Substantia nigra (tissue), 51 donors: ENCODE measurements at places on chromosomes 4 and X.

DNA sequence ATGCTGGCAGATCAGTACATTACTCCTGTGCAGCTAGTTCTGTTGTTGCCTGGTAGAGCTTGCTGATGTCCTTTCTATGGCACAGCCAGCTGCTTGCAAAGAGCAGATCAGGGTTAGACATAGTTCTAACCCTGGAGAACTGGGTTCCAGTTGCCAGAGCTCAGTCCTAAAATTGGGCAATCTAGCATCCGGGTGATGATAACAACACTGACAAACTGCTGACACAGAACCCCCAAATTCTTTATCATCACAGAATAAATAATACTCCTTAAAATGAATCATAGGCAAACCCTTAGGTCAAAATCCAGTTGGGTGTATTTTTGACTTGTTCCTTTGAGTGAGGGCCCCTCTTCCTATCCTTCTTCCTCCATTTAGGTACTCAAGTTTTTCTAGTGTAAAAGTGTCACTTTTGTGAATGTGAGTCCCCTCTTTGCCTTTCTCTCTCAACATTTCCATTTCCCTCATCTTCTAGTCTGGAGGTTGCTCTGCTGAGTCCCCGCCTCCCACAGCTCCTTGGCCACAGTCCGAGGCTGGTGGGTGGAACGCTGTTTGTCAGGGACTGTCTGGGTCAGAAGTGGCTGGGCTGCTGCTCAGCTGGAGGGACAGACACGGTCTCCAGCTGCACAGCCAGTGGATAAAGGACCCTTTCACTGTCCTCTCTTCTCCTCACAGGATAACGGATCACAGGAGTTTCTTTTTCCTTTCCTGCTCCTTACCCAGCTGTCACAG lies 93.6 kb upstream of the RASGEF1B start:
- peak; percentile 80 for DNase-seq

DNA sequence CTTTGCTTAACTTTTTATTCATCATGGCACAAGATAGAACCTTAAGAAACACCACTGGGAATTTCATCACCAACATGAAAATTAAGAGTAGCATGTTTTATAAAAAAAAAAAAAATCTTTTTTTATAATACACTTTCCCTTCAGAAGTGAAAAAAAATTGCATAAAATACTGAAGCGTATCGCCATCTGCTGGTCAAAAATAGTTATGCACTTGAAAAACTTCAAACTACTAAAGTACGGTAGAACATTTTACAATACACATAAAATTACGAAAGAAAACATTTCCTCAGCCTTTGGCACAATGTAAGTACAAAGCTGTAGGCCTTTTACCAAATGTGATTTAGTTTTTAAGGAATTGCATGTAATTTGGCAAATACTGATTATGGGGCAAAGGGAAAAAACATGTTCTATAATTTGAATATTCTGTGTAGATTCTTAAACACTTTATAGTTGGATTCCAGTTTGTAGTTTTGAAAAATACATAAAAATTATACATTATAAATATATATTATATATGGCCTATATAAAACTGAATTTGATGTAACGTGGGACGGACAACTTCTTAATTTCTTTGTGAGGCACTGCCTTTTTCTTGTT lies 26.5 kb downstream of the HCCS start:
- no peak for DNase-seq

- no peak for DNase-seq
Observed at GRCh38 chr4:177092807-177093206, 216.9 kb upstream of the NEIL3 start.

- no peak for DNase-seq
Observed at GRCh38 chrX:41442824-41443550, 4.2 kb upstream of the NYX start.

DNA sequence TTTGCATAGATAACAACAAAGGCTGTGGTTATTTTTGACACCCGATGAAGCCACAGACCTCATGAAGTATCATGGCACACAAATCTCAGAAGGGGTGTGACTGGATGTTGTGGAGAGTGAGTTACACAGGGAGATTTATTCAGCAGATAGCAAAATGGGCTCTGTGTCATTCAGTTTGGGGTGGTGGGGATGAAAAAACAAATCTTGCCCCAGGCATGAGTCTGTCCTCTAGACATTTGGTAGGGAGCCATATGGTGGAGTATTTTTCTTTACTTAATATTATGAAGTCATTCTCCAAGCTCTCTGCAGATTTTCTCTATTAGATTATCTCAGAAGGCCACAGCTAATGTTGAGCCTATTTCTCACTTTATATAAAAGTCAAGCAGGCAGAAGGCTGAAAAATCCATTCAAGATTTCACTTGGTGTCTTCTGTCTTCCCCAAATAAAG lies 277.1 kb upstream of the TENM3 start:
- no peak for DNase-seq

- DNase-seq = no peak
Observed at GRCh38 chr4:64705989-64706388, 296.7 kb upstream of the TECRL start.

DNA sequence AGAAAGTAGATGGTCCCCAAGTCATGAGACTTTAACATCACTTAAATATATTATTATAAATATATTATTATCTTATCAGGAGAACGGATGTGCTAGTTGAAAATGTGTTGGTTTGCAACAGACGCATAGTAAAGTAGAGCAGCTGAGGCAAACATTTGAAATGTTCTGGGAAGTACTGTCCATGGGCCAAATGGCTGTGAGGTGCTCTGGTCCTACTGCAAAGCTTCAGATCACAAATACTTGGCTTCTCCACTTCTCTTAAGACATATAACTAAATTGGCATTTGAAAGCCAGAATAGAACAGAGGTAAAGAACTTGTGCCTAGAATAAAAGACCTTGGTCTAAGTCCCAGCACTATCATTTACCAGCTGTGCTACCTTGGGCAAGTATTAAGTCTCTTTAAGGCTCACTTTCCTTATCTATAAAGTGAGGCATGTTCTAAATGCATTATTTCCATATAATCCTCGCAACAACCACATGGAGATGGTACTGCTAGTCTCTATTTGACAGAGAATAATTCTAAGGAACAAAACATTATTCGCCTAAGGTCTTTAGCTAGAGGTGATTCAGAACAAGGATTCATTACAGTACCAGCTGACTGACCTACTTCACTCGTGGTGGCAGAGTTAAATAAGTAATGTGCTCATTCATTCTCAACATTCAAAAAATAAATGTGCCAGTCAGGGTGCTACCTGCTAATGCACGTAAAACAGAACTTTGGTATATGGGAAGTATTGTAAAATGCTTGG lies 297.1 kb downstream of the PPP3CA start:
- no peak for DNase-seq

GRCh38 chr4:114263233-114263632 lies 283.8 kb upstream of the ARSJ start:
- no peak for DNase-seq

- DNase-seq = no peak
Observed at GRCh38 chr4:65791111-65791811, 121.0 kb upstream of the EPHA5 start.

DNA sequence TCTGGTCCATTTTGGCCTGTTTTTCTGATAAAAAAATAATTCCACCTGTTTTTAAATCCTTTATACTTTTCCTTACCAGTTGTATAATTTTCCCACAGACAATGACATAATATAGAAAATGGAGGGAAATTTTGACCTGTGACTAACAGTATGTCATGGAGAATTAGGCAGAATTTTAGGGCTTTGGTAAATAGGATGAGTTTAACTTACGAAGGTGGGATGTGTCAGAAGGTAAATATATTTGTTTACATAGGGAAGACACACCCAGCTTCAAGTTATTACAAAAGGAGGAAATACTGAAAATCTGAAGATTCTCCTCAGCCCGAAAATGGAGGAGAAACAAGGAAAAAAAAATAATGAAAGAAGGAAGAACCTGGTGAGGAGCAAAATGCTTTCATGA lies 64.6 kb upstream of the PPP3CA start:
- no peak for DNase-seq

DNA sequence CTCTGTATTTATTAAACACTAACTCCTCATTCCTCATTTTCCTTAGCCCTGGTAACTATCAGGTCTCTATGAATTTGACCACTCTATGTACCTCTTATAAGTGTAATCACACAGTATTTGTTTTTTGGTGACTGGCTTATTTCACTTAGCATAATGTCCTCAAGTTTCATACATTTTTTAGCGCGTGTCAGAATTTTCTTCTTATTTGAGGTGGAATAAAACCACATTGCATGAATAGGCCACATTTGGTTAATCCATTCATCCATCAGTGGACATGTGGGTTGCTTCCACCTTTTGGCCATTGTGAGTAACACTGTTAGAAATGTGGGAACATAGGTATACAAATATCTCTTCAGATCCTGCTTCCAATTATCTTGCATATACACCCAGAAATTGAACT lies 341.2 kb upstream of the BOD1L1 start:
- no peak for DNase-seq

- no peak for DNase-seq
Observed at GRCh38 chr4:123506011-123506695, 109.6 kb downstream of the SPRY1 start.

- no peak for DNase-seq
Observed at GRCh38 chrX:112058255-112058654, 24.3 kb downstream of the TRPC5 start.

GRCh38 chr4:151629097-151629783 lies 131.6 kb downstream of the GATB start:
- no peak for DNase-seq

DNA sequence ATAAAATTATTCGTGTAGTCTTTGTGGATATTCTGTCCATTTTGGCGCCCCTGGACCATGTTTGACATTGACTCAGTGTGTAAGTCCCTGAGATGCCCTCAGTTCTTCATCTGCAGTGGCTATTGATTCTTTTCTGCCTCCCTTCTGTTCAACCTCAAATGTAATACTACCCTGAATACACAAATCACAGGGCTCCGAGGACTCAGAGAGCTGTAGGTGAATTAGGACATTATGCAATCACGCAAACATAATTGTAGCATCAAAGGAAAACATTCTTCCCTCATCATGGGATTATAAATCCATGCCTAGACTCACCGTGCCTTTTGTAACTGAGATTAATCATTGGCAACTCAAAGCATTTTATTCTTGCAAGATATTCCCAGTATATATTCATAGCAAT lies 161.4 kb upstream of the PACRGL start:
- no peak for DNase-seq

DNA sequence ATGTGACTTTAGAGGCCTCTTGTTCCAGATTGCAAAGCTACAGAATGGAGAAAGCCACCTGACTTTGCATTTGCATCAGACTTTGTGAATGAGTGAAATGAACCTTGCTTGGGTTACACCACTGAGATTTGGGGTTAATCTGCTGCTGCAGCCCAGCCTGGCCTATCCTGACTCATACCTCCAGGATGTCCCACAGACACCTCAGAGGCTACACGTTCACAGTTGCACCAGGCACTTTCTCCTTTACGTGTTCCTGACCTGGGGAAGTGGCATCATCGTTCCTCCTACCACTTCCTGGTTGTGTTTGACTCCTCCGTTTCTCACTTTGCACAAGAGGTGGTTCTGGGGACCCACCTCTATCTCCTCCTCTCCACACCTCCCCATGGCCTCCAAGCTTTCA lies 9.2 kb upstream of the SORCS2 start:
- no peak for DNase-seq

- no peak for DNase-seq
Observed at GRCh38 chrX:40009462-40009851, 88.3 kb downstream of the BCOR start.

GRCh38 chr4:7103607-7104365 lies 35.9 kb upstream of the GRPEL1 start:
- no peak for DNase-seq

DNA sequence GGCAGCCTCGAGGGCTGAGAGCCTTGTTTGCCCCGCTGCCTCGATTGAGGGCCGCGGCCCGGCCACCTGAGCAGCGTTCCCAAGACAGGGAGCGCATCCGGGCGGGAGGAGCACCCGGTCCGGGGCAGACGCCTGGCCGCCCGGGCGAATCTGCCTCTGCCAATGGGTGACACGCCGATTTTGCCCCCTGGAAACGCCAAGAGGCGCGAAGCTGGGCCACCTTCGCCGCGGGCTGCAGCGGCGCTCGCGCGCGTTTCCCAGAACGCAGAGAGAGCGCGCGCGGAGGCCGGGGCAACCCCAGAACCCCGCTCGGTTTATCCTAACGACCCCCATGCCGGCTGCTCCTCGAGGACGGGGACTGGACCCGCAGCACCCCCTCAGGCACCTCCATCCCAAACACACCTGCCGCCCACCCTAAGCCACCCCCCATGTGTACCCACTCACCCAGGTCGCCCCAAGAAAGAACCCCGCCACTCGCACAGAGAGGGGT lies 575 bp downstream of the MAP7D2 start:
- DNase-seq = no peak

DNA sequence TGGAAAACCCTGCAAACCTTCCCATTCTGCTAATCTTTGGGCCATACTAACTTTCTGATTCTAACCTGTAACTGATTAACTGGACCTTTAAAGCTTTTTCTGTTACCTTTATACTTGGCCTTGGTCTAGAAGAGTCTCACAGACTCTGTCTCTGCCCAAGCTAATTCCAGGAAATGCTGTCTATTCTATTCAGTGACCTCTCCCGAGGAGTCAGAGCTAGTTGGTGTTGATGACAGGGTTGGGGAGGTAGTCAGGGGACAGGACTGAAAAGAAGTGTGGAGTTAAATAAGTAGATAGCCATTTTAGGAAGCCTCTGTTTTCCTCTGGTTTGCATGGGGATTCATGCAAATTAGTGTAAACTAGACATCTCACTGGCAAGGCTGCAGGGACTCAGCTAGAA lies 429.5 kb downstream of the GRID2 start:
- DNase-seq = no peak

DNA sequence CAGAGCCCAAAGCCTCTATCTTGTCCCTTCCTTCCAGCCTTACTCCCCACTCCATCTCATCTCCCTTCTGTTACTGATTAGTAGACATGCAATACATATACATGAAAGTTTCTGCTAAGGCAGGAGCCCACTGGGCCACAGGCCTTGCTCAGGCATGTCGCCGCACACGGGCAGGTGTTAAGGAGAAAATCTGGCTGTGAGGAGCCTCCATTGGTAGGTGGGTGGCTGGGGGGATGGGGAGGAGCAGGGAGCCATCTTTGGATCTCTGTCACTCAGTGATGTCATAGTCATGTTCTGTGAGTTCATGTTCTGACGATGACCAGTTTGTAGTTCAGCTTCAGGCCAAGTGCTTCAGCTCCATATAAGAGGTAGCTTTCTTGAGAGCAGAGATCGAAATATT lies 2.9 kb upstream of the HMGB3 start:
- no peak for DNase-seq

- no peak for DNase-seq
Observed at GRCh38 chrX:78693012-78693411, 33.9 kb upstream of the RTL3 start.
